Activated naive CD4-positive, alpha-beta T cell treated with anti-CD3 and anti-CD28 coated beads, Interleukin-2, amount 50 U/mL, for 72 hours (primary cell): ENCODE measurements at places on chromosomes 5 and 9. TPM values are rescaled to one million over a fixed set of nuclear protein-coding genes. Genes with fewer than 3 reads are reported as not detected.

The SPINK5 gene
- total RNA-seq: not detected

The FOXD4L5 gene
- total RNA-seq: 0.16 TPM

The GOLGA1 gene
- total RNA-seq: 22.7 TPM

The PTPRD gene
- not detected for total RNA-seq

- DNase-seq: no peak
Observed at GRCh38 chr5:132190161-132190817, 37.4 kb downstream of the P4HA2 start.

DNA sequence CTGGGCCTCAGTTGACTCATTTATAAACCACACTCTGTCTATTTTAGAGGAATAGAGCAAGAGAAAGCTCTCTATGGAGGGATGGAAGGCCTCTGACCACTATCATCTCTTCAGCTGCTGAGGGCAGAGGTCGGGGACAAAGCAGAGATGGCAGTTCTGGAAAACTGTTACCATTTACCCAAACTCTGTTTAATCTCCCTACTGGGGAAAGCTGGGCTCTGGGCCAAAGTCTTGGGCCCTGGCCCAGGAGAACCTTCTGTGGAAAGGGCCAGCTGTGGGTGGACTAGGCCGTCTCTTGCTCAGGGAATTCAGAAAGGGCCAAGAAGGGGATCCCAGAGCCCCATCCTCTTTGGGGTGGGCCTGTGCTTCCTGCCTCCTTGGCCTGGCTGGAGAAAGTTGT, 100.0 kb downstream of the PSD2 start:
- DNase-seq: no peak

GRCh38 chr5:135473956-135474670, 22.0 kb upstream of the TIFAB start:
- DNase-seq: no peak

- no peak for DNase-seq
Observed at GRCh38 chr5:178347956-178348355, 115.4 kb upstream of the PHYKPL start.

DNA sequence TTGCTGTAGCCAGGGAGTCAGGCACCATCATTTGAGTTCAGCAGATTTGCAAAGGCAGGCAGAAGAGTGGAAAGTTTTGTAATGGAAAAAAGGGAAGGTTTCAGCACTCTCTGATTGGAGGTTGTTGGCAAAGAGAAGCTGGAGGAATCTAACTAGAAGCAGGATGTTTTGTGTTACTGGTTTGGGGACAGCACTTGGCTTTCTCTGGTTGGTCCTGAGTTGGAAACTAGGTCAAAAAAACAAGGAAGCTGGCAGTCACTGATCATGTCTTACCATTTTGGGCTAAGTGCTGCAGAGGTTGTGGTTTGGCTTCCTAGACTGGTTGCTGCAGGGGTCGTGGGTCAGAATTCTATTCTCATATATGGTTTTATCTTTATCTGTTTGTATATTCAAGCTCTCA, 189.8 kb downstream of the DRD1 start:
- DNase-seq: no peak

DNA sequence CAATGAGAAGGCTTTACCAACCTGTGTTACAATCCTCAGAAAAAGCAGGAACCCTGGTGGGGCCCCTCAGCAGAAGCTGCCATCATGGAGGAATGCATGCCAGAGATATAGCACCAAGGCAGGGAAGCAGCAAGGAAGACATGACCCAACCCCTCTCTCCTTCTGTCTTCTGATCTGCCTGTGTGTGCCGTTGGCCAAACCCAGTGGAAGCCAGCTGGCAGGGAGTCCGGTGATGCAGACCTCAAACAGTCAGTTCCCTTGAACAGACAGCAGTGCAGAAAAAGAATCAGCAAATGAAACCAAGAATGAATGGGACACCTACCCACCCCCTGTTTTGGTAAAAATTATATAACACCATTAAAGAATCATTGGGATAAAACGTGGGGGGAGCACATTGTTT, 234.2 kb downstream of the ZNF608 start:
- no peak for DNase-seq
